ENCODE measurements at places on chromosomes 16 and 17. TPM values are rescaled to one million over a fixed set of nuclear protein-coding genes. Genes with fewer than 3 reads are reported as not detected.
A peak's percentile ranks its signal among the peaks of the same experiment; 100 is the strongest.

- peaks cover 2% of the 10 kb centered on the region for H3K27me3 ChIP-seq
- no peak for DNase-seq
- no peak overlapping the region for H3K4me3 ChIP-seq
Observed at GRCh38 chr17:72034000-72034399, 86.8 kb upstream of the SOX9 start.

- no peak overlapping the region for H3K4me3 ChIP-seq
- H3K4me1 ChIP-seq: no peaks in the 10 kb centered on the region
- no peak for DNase-seq
Observed at GRCh38 chr17:33457477-33457876, 164.4 kb upstream of the ASIC2 start.

DNA sequence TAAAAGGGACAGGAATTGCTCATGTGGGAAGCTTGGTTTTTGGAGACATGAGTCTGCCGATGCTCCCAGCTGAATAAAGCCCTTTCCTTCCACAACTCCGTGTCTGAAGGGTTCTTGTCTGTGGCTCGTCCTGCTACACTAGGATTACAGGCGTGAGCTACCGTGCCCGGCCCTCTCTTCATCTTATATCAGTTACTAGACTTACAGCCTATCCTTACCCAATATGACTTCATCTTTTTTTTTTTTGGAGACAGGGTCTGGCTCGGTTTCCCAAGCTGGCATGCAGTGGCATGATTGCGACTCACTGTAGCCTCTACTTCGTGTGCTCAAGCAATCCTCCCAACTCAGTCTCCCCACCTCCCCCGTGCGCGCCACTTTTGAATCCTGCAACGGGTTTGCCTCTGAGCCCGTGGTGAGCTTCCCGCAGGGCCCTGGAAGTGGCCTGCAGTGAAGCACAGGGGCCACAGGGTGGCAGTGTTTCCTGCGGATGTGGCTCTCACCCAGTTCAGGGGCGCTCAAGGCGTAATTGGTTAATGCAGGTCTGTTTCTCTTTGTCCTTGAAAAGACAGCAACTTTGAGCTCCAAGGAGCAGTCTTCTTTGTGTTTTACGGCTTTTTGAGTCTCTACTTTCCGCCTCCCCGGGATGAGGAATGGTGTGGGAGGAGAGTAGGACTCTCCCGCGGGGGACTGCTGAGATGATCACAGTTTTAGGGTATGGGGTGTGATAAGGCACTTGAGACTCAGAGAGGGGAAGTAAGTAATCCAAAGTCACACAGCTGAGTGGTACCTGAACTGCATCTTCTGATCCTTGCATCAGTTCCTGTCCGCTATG is 22.7 kb upstream of the GPRC5B start:
- H3K27me3 ChIP-seq: peaks cover 4% of the 10 kb centered on the region
- H3K36me3 ChIP-seq: no peaks in the 10 kb centered on the region

DNA sequence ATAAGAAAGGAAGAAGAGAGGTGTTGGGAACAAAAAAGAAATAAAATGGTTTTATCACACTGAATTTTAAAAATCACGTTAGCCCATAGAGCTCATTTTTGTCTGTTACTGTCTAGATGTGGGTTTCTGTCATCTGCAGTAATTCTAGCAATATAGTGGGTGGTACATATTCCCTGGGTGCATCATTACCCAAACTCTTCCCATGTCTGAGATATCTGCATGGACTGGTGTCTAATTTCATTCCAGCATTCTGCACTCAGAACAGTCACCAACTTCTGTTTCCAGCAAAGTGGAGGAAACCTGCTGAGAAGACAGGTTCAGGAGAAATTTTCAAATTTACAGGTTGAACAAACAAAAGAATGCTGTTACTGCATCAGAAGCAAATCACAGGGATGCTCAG is 263.8 kb downstream of the CDH11 start:
- H3K36me3 ChIP-seq: no peaks in the 10 kb centered on the region
- H3K4me3 ChIP-seq: no peak overlapping the region
- no peak for DNase-seq
- H3K4me1 ChIP-seq: peaks cover 12% of the 10 kb centered on the region
- no peaks in the 10 kb centered on the region for H3K27me3 ChIP-seq

- H3K4me3 ChIP-seq: no peak overlapping the region
- DNase-seq: no peak
- H3K36me3 ChIP-seq: no peaks in the 10 kb centered on the region
- H3K27ac ChIP-seq: no peak overlapping the region
Observed at GRCh38 chr17:76579281-76579680, 6.4 kb downstream of the ST6GALNAC2 start.

- peak overlapping the region; percentile 38 for H3K27ac ChIP-seq
- H3K27me3 ChIP-seq: peaks cover 16% of the 10 kb centered on the region
- peak overlapping the region; percentile 5 for H3K4me3 ChIP-seq
- no peak for DNase-seq
- peaks cover 13% of the 10 kb centered on the region for H3K4me1 ChIP-seq
- no peaks in the 10 kb centered on the region for H3K36me3 ChIP-seq
Observed at GRCh38 chr16:67933805-67934204, 2.1 kb upstream of the CTRL start.

GRCh38 chr16:22194707-22195444 is 11.2 kb upstream of the EEF2K start:
- H3K4me3 ChIP-seq: peak overlapping the region; percentile 87
- H3K27me3 ChIP-seq: peaks cover 17% of the 10 kb centered on the region
- H3K27ac ChIP-seq: peak overlapping the region; percentile 97
- no peak for DNase-seq

The DNAH9 gene
- total RNA-seq: 0.86 TPM

The CMTM2 gene
- not detected for total RNA-seq

The ACSM5 gene
- total RNA-seq: not detected

The ZNF385C gene
- total RNA-seq: 1.5 TPM

The GNG13 gene
- not detected for total RNA-seq

Data from glutamatergic neuron (in vitro differentiated cells).